NCI-H460 (cell line): ENCODE measurements at places on chromosomes 6 and 20. TPM values are rescaled to one million over a fixed set of nuclear protein-coding genes. Genes with fewer than 3 reads are reported as not detected.

Gene C20orf202
- total RNA-seq = 0.05 TPM in 1 of 2 replicates, not detected in the other

- DNase-seq = no peak
Observed at GRCh38 chr6:168598251-168599117, 157.5 kb downstream of the SMOC2 start.

DNA sequence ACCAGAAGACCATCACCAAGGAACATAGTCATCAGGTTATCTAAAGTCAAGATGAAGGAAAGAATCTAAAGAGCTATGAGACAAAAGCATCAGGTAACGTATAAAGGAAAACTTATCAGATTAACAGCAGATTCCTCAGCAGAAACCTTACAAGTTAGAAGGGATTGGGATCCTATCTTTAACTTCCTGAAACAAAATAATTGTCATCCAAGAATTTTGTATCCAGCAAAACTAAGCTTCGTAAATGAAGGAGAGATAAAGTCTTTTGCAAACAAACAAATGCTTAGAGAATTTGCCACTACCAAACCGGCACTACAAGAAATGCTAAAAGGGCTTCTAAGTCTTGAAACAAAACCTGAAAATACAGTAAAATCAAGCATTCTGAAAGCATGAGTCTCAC, 71.0 kb downstream of the HECA start:
- no peak for DNase-seq

Gene SNAI1
- 2.2 and 2.3 TPM in 2 replicates for total RNA-seq

Gene PRDM13
- total RNA-seq = 1.6 and 2.8 TPM in 2 replicates

- no peak for DNase-seq
Observed at GRCh38 chr6:98539741-98540140, 294.6 kb upstream of the POU3F2 start.

DNA sequence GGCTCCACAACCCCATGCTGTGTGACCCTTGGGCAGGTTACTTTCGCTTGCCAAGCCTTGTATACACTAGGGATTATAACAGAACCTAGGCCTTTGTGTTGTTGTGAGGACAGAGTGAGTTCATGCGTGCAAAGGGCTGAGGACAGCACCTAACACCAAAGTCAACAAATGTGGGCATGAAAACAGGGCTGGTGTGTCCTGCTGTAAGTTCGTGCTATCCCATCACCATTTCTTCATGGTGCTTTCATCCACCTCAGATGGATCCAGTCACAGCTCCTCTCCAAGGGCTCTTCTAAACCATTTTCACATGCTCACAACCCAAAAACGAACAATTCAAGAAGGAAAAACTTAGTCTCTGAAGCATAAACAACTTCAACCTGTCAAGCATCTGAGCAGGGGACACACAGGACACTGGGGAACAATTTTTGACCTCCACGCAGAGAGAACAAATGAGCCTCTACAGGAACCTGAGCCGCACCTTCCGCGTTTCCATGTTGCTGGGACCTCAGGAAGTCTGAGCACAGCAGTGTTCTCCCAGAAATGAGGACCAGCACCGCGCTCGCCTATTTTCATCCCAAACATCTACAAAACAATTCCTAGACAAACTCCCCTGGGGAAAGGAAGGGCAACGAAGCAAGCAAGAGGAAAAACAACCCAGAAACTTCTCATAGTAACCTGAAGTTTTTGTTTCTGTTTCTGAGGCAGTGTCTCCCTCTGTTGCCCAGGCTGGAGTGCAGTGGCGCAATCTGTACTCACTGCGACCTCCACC, 3.1 kb downstream of the LRP11 start:
- DNase-seq = no peak

Gene ABHD16B
- not detected in 2 replicates for total RNA-seq

Gene CST5
- not detected in 2 replicates for total RNA-seq

GRCh38 chr6:138307352-138307751, 70.4 kb upstream of the SMIM28 start:
- no peak for DNase-seq

Gene TRIM15
- 0.12 TPM in 1 of 2 replicates, not detected in the other for total RNA-seq
